Neuronal stem cell (in vitro differentiated cells): ENCODE measurements at places on chromosomes 5 and 9.

GRCh38 chr5:73612799-73613198 lies 13.2 kb upstream of the ARHGEF28 start:
- no peaks in the 10 kb centered on the region for H3K27me3 ChIP-seq
- DNase-seq = no peak
- no peaks in the 10 kb centered on the region for H3K36me3 ChIP-seq
- no peaks in the 10 kb centered on the region for H3K4me1 ChIP-seq
- H3K4me3 ChIP-seq = no peak overlapping the region

- no peak for DNase-seq
- no peak overlapping the region for H3K27ac ChIP-seq
- H3K4me1 ChIP-seq = no peaks in the 10 kb centered on the region
- H3K4me3 ChIP-seq = no peak overlapping the region
- no peaks in the 10 kb centered on the region for H3K27me3 ChIP-seq
Measured at GRCh38 chr5:156667616-156668015, 182.5 kb upstream of the PPP1R2B start.

GRCh38 chr9:127300886-127301447 lies 36.4 kb downstream of the GARNL3 start:
- H3K4me1 ChIP-seq = no peaks in the 10 kb centered on the region
- H3K27me3 ChIP-seq = no peaks in the 10 kb centered on the region
- DNase-seq = no peak

- H3K4me3 ChIP-seq = no peak overlapping the region
- H3K36me3 ChIP-seq = no peaks in the 10 kb centered on the region
- no peaks in the 10 kb centered on the region for H3K27me3 ChIP-seq
- H3K4me1 ChIP-seq = peaks cover 4% of the 10 kb centered on the region
Measured at GRCh38 chr5:92371889-92372235, 988.7 kb upstream of the ARRDC3 start.

GRCh38 chr5:107365320-107366109 lies 305.2 kb downstream of the EFNA5 start:
- no peaks in the 10 kb centered on the region for H3K36me3 ChIP-seq
- peaks cover 16% of the 10 kb centered on the region for H3K4me1 ChIP-seq
- no peak overlapping the region for H3K4me3 ChIP-seq
- H3K27ac ChIP-seq = no peak overlapping the region
- DNase-seq = no peak

DNA sequence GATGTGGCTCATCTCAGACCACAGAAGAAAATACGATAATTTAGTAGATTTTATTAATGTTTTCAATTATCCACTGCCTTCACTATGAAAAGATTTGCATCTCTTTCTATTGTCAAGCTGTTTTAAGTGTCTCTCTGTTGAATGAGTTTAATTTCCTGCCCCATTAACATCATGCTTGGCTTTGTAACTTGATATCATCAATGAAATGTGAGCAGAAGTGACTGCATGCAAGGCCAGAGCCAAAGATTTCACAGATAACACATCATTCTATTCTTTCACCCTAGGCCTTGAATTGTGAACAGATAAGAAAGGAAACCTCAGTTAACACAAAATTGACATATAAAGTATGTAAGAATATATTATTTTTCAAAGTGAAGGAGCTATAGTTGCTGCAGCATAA lies 986.4 kb upstream of the CDH18 start:
- H3K4me3 ChIP-seq = no peak overlapping the region
- DNase-seq = no peak
- H3K36me3 ChIP-seq = no peaks in the 10 kb centered on the region
- H3K4me1 ChIP-seq = no peaks in the 10 kb centered on the region

- DNase-seq = no peak
- no peaks in the 10 kb centered on the region for H3K36me3 ChIP-seq
- H3K27ac ChIP-seq = no peak overlapping the region
- H3K4me1 ChIP-seq = no peaks in the 10 kb centered on the region
- H3K4me3 ChIP-seq = no peak overlapping the region
- H3K27me3 ChIP-seq = no peaks in the 10 kb centered on the region
Measured at GRCh38 chr5:148739524-148739923, 85.2 kb upstream of the HTR4 start.

DNA sequence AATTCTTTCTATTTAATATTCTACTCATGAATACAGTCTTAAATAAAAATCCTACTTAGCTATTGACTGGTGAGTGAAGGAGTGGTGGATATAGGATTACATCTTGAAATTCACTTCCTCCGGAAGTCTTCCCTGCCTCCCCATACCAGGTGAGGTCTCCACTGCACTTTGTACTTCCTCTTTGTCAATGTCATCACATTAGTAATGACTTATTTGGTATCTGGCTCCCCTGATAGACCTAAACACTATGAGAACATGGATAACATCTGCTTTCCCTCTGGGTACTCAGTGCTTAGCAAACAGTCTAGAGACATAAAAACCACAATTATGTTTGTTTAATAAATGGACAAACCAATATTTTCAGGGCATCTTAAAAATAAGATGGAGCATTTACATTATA lies 532.1 kb downstream of the PDE4D start:
- H3K27ac ChIP-seq = no peak overlapping the region
- DNase-seq = no peak
- H3K27me3 ChIP-seq = no peaks in the 10 kb centered on the region
- H3K4me1 ChIP-seq = peaks cover 14% of the 10 kb centered on the region
- no peaks in the 10 kb centered on the region for H3K36me3 ChIP-seq
- H3K4me3 ChIP-seq = no peak overlapping the region

DNA sequence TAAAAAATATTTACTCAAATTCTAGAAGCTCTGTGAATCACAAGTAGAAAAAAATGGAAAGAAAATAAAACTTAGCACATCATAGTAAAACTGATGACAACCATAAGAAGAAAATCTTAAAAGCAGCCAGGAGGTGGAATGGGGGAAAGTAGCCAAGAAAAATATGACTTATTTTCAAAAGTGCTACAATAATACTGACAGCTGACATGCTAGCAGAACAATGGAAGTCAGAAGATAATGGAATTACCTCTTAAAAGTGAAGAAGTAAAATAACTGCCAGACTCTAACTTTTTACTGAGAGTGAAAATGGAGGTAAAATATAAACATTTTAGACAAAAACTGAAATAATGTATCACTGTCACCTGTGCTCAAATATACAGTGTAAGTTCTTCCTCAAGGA lies 532.2 kb upstream of the SGCD start:
- H3K4me3 ChIP-seq = no peak overlapping the region
- no peaks in the 10 kb centered on the region for H3K4me1 ChIP-seq
- no peak for DNase-seq
- no peak overlapping the region for H3K27ac ChIP-seq
- no peaks in the 10 kb centered on the region for H3K36me3 ChIP-seq

- no peaks in the 10 kb centered on the region for H3K27me3 ChIP-seq
- no peaks in the 10 kb centered on the region for H3K36me3 ChIP-seq
- DNase-seq = no peak
- no peaks in the 10 kb centered on the region for H3K4me1 ChIP-seq
- no peak overlapping the region for H3K27ac ChIP-seq
- no peak overlapping the region for H3K4me3 ChIP-seq
Measured at GRCh38 chr9:2493109-2493508, 128.5 kb upstream of the VLDLR start.

GRCh38 chr5:77867194-77867691 lies 91.1 kb upstream of the TBCA start:
- no peaks in the 10 kb centered on the region for H3K36me3 ChIP-seq
- no peak overlapping the region for H3K4me3 ChIP-seq
- no peaks in the 10 kb centered on the region for H3K4me1 ChIP-seq
- H3K27ac ChIP-seq = no peak overlapping the region
- DNase-seq = no peak

DNA sequence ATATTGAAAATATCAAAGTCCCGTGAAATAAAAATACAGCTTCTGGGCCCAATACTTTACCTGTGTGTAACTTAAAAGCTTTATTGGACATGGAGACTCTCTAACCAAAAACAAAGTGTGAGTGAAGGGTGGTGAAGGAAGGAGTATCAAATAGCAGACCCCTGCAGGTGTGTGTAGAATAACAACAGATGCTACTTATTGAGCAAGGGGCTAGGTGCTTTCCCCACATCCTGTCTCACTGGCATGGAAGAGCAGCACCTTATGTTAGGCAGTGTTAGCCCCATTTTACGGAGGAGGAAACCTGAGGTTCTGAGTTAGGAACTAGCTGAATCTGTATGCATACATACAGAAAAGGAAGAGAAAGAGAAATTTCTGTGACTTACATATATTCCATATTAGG lies 21.8 kb downstream of the SLIT3 start:
- no peaks in the 10 kb centered on the region for H3K4me1 ChIP-seq
- H3K4me3 ChIP-seq = no peak overlapping the region
- no peaks in the 10 kb centered on the region for H3K36me3 ChIP-seq
- no peaks in the 10 kb centered on the region for H3K27me3 ChIP-seq
- no peak for DNase-seq

DNA sequence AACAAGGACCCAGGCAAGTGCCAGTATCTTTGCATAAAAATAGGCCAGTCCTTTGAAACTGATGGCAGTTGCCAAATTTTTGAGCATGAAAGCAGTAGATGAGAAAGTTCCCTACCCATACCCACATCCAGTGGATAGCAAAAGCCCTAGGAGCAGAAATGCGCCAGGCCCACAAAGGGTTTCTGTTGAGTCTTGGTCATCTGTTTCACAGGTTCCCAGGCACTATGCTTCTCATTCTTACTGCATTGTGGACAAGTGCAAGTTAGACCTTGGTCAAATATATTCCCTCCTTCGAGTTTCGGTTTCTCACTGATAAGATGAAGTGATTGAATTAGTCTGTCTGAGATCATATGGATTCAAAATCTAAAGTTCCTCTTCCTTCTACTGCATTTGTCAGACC lies 152.3 kb downstream of the NR3C1 start:
- H3K27me3 ChIP-seq = peaks cover 2% of the 10 kb centered on the region
- H3K4me3 ChIP-seq = no peak overlapping the region
- H3K4me1 ChIP-seq = no peaks in the 10 kb centered on the region
- no peak overlapping the region for H3K27ac ChIP-seq

DNA sequence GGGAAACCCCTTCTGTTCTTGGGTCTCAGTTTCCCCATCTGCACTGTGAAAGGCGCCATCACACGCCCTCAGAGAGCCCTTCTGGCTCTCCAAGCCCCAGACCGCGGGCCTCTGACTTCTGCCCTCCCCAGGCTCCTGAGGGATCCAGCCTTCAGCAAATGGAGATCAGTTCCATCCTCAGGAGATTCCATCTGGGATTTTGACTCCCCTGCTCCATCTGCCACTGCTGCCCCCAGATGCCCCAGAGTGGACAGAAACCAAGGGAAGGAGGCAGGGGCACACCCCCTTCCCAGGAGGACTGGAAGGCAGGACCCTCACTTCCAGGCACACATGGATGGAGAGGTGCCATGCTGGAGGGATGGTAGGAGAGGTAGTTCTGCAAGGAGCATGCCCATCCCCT lies 18.7 kb upstream of the RPS14 start:
- no peak for DNase-seq
- no peak overlapping the region for H3K27ac ChIP-seq
- no peak overlapping the region for H3K4me3 ChIP-seq
- H3K27me3 ChIP-seq = no peaks in the 10 kb centered on the region
- H3K4me1 ChIP-seq = peaks cover 9% of the 10 kb centered on the region

DNA sequence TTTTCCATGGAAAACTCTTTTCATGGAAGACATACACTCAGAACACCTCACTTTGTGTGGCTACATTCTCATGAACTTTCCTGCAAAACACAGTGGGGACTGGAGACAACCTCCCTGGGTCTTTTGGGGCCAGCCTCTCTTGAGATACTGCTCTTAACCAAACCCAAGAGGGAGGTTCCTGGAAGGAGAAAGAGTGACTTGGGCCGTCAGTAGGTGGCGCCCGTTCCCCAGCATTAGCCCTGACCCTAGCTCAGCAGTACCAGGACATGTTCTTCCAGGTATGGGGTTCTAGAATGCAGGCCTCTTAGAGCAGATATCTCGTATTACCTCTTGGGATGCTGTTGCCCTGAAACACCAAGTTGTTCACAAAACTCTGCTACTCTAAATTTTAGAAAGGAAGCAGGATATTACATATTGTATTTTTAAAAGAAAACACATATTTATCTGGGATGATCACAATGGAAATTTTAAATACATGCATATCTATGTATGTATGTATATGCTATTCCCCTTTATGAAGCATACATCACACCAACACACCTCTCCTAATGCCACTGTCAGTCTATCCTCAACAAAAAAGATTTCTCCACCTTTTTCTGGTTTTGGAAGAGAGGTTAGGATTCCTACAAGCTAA lies 15.8 kb upstream of the GLIS3 start:
- no peaks in the 10 kb centered on the region for H3K4me1 ChIP-seq
- DNase-seq = peak; percentile 51
- H3K36me3 ChIP-seq = no peaks in the 10 kb centered on the region
- H3K27ac ChIP-seq = no peak overlapping the region
- no peaks in the 10 kb centered on the region for H3K27me3 ChIP-seq
- H3K4me3 ChIP-seq = no peak overlapping the region

GRCh38 chr5:109654455-109654854 lies 35.3 kb upstream of the MAN2A1 start:
- no peaks in the 10 kb centered on the region for H3K36me3 ChIP-seq
- H3K4me1 ChIP-seq = peaks cover 4% of the 10 kb centered on the region
- H3K27ac ChIP-seq = no peak overlapping the region
- H3K4me3 ChIP-seq = no peak overlapping the region
- no peak for DNase-seq
- H3K27me3 ChIP-seq = no peaks in the 10 kb centered on the region

- H3K27ac ChIP-seq = peak overlapping the region; percentile 72
- peak overlapping the region; percentile 74 for H3K4me3 ChIP-seq
- peak; percentile 27 for DNase-seq
- H3K4me1 ChIP-seq = peaks cover 8% of the 10 kb centered on the region
- no peaks in the 10 kb centered on the region for H3K36me3 ChIP-seq
Measured at GRCh38 chr9:69120380-69121154, 53.5 kb upstream of the TJP2 start.

DNA sequence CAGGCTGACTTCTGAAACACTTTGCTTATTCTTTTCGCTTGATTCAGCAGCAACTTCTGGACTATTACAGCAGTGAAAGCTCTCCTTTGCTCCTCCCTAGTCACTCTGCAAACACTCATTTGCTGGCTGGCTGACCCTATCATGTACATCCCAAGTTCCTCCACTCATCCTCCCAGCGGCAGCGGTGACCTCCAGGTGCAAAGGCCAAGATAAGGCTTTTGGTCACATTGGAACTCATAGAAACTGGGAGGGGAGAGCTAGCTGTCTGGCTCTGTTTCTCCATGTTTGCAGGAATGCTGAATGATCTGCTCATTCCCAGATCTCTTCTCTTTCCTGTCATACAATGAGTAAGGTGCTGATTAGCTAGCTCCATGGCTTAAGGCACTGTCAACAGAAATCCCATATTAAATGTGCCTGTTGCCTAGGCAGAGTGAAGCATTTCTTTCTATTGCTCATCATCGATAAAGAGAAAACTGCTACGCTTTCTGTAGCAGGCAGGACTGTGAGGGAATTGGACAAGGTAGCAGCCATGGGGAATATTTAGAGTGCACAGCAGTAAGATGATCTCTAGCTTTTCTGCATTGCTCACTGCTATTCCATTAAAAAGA lies 250.5 kb upstream of the PDE4D start:
- no peaks in the 10 kb centered on the region for H3K36me3 ChIP-seq
- no peak for DNase-seq
- no peak overlapping the region for H3K4me3 ChIP-seq
- no peaks in the 10 kb centered on the region for H3K27me3 ChIP-seq

GRCh38 chr5:81817086-81817485 lies 66.2 kb upstream of the SSBP2 start:
- H3K27ac ChIP-seq = no peak overlapping the region
- peaks cover 2% of the 10 kb centered on the region for H3K4me1 ChIP-seq
- no peaks in the 10 kb centered on the region for H3K36me3 ChIP-seq
- no peak for DNase-seq
- H3K27me3 ChIP-seq = no peaks in the 10 kb centered on the region
- H3K4me3 ChIP-seq = no peak overlapping the region
